ENCODE measurements at places on chromosomes 6 and 20. TPM values are rescaled to one million over a fixed set of nuclear protein-coding genes. Genes with fewer than 3 reads are reported as not detected.

DNA sequence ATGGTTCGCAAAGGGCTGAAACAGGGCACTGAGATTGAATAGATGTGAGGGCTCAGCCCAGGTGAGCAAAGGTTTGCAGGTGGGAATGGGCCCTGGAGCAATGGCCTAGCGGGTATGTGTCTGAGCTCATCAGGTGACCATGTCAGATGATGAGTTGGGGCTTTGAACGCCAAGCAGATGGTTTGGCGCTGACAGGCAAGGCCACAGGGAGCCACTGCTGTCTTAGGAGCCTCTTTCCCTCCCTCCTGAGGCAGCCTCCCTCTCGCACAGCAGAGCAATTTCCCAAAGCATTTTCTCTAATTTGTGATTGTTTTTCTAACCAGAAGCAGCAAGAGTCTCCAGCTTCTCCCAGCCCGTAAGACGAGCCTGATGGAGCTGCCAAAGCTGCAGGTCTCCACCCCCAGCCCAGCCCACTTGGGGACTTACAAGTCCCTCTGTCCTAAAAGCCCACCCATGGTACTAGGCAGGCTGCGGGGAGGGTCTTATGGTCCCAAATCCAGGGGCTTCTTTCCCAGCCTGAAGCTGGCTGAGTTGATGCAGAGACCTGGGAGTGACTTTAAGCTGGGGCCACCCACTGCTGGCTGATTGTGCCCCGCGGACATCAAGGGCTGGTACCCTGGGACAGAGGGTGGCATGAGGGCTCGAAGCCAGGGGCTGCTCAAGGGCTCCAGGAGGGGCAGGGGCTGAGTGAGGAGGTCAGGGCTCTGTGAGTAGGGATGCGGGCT is 11.6 kb downstream of the CDH22 start:
- DNase-seq: no peak

DNA sequence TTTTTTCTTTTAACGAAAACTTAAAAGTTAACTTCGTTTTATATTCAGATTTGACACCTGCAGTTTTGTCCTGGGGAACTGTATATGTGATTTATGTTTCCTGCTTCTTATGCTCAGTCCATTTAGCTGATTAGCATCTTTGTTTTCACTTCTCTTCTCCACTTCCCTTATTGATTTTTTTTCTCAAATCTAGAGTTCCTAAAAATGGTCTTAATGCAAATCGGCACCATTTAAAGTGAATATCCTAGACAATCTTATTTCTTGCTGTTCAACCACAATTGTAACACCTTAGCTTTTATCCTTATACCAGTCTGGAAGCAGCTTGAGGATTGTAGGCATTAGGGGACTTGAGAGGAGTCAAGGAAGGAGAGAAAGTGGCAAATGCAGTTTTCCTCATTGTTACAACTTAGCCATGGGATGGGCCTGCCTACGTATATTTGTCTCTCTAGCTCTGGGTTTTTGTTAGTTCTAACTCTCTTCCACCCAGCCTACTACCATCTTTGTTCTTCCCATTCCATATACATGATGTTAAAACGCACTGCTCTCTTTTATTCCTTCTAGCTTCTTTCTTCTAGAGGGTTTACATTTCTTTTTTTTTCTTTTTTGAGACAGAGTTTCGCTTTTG is 8.5 kb downstream of the QRSL1 start:
- DNase-seq: no peak

Gene BANF2
- total RNA-seq: not detected

GRCh38 chr6:170025341-170025911 is 265.5 kb downstream of the DLL1 start:
- DNase-seq: no peak

DNA sequence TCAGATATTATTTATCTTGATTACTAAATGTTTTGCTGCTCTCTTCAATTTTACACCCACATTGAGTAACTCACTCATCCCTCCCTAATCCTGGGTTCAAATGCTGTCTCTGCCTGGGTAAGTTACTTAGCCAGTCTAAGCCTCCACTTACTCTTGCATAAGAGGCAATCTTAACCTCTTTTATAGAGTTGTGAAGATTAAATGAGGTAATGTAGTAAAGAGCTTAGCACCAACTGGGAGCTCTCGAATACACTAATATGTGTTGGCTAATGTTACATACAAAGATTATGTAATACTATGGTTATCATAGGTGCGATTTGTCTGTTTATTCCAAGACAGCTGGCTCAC is 134.4 kb upstream of the STMND1 start:
- DNase-seq: no peak

DNA sequence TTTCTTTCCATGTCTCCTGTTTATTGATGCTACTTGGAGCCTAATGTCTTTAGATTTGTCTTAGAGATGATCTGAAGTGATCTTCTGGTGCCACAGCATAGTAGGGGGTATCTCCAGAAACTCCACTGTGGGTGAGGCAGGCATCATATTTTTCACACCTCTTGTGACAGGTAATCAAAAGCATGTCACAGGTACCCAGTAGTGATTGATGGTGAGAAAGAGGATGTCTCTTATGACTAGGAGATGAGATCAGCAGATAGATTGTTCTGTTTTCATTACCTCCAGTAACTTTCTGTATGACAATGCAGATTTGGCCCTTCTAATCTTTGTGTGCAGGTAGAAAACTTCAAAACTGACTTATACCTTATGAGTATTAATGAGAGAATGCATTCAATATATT is 13.5 kb downstream of the NCOA7 start:
- no peak for DNase-seq

Gene HSPA12B
- total RNA-seq: 0.97 TPM

Gene RUNX2
- 0.18 TPM for total RNA-seq

Gene SLC22A16
- total RNA-seq: not detected

Gene PAX1
- not detected for total RNA-seq

DNA sequence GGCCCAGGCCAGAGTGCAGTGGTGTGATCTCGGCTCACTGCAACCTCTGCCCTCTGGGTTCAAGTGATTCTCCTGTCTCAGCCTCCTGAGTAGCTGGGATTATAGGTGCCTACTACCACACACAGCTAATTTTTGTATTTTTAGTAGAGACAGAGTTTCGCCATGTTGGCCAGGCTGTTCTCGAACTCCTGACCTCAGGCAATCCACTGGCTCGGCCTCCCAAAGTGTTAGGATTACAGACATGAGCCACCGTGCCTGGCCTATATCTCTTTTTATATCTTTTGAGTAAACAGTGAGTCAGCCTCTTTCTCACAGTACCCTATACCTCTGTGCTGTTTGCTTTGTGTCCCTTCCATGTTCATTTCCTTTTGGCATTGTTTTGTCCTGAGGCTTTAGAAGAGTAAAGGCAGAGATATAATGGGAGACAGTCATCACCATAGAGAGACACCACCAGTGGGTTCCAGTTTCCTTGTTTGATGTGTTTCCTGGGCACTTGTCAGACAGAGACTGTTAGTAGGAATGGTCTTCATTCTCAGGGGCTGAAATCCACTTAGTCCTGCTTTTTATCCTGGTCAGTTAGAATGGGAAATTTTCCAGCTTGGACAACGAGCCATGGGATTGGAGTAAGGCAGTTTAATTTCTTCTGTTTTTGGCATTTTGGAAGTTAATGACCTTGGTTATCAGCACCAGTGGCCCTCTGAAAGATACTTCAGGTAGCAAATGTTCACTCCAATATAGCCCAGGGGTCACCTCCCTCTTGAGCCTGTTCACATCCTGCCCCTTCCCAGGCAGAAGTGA is 32.2 kb upstream of the ASXL1 start:
- no peak for DNase-seq

All from H7 (cell line).